Fibroblast of villous mesenchyme (primary cell): ENCODE measurements at places on chromosomes 12 and 14. TPM values are rescaled to one million over a fixed set of nuclear protein-coding genes. Genes with fewer than 3 reads are reported as not detected.

HOXC4 gene
- total RNA-seq: under 0.01 and 1.6 TPM in 2 replicates

ADGRD1 gene
- under 0.01 TPM in 2 replicates for total RNA-seq

PLXNC1 gene
- total RNA-seq: 0.86 and 0.97 TPM in 2 replicates

RNASE3 gene
- total RNA-seq: not detected in 2 replicates

DACT1 gene
- 6.9 and 35.8 TPM in 2 replicates for total RNA-seq

RASSF9 gene
- total RNA-seq: 0.32 and 0.43 TPM in 2 replicates

KCNMB4 gene
- total RNA-seq: 4.2 and 7.3 TPM in 2 replicates

VCPKMT gene
- 6.4 and 7.8 TPM in 2 replicates for total RNA-seq

ESR2 gene
- under 0.01 TPM in 1 of 2 replicates, not detected in the other for total RNA-seq

MARCHF9 gene
- total RNA-seq: 2.6 and 3.5 TPM in 2 replicates

PTCSC3 gene
- not detected in 2 replicates for total RNA-seq

KCNH5 gene
- total RNA-seq: under 0.01 TPM in 2 replicates

B3GNT4 gene
- under 0.01 TPM in 2 replicates for total RNA-seq

GDF11 gene
- 3.9 and 6.5 TPM in 2 replicates for total RNA-seq

ALDH1L2 gene
- 23.3 and 42.5 TPM in 2 replicates for total RNA-seq

AHNAK2 gene
- 32.2 and 32.4 TPM in 2 replicates for total RNA-seq

LTBP2 gene
- 210 and 339 TPM in 2 replicates for total RNA-seq

RNASE1 gene
- not detected in 2 replicates for total RNA-seq

SELPLG gene
- total RNA-seq: 1.3 and 2.2 TPM in 2 replicates

L2HGDH gene
- 3.5 and 4.3 TPM in 2 replicates for total RNA-seq

SINHCAF gene
- total RNA-seq: 28.3 and 39.3 TPM in 2 replicates

SLCO1B3 gene
- not detected in 2 replicates for total RNA-seq

PTHLH gene
- 1.3 and 1.6 TPM in 2 replicates for total RNA-seq

A2ML1 gene
- not detected in 2 replicates for total RNA-seq
